ENCODE measurements at places on chromosomes 16 and 17.

GRCh38 chr16:84150926-84151325 is 5.8 kb downstream of the DNAAF1 start:
- DNase-seq = no peak

DNA sequence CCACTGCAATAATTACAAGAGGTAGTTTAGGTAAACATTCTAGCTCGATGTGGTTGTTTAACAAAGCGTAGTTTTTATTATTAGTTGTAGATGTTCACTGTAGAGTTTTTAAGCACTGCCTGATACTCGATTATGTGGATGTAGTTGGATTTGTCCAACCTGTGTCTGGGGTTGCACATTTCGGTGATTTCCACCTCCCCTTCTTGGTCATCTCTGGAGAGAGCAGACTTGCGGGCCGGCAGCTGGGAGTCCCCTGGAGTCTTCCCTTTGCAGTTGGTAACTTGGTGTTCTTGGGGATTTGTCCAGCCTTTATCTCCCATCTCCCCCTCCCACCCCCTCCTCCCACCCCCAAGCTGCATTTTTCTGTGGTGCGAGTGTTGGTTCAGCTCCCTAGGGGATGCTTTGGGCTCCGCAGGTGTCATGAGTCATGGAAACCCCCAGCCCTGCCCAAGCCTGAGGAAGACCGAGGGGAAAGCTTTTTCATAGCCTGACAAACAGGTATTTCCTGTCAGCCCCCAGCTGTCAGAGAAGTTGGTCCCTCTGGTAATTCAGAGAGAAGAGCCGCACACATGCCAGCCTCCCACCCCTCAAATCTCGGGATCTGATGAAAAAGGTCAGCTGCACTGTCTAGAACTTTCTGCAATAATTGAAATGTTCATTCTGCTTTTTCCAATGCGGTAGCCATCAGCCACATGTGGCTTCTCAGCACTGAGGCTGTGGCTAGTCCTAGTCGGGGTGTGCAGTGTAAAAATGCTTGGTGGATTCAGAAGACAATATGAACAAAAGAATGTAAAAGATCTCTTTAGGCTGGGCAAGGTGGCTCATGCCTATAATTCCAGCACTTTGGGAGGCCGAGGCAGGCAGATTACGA is 50.3 kb downstream of the KSR1 start:
- DNase-seq = no peak

- DNase-seq = no peak
These were observed 7.4 kb downstream of the CDC42EP4 start for GRCh38 chr17:73304438-73304837.

DNA sequence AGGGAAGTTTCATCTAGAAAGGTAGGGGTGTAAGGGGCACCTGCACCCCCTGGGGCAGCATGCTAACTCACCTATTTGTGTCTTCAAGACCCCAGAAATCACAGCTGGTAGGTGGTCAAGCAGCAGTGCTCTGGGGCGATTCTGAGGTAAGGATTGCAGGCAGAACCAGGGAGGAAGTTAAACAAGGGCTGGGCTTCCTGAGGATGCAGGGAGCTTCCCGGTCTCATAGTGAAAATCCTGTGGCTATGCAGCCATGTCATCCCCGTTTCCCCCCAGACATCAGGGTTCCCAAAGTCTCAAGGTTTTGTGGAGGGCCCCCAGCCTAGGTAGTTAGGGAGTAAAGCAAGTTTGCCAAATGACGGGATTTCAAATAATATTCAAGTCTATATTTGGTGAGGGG is 78.5 kb downstream of the C16orf78 start:
- DNase-seq = no peak

DNA sequence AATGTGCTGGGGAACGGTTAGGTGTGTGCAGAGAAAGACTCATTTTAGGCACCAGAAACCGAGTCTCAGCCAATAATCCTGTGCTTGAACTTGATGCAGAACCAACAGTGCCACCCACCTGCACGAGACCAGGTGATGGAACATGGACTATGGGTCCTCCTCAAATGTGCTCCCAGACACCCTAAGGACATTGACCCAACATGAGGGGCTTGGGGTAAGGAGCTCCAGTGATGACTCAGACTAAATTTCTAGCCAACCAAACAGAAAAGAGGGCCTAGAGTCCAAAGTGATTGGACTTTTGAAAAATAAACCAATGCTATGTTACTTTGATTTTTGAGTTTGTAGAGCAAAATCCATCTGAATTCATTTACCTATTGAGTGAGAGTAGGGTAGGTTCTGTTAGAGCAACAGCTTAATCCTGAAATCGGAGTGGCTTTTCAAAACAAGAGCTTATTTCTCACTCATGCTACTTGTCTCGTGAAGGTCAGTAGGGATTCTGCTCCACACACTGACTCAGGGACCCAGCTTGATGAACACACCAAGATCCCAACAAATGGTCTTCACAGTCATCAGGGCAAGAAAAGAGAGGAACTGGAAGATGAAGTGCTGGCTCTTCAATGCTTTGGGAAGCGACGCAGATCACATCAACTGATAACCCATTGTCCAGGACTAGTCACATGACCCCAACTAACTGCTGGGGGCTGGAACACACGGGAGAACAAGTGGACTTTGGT is 21.8 kb downstream of the FAM20A start:
- no peak for DNase-seq

DNA sequence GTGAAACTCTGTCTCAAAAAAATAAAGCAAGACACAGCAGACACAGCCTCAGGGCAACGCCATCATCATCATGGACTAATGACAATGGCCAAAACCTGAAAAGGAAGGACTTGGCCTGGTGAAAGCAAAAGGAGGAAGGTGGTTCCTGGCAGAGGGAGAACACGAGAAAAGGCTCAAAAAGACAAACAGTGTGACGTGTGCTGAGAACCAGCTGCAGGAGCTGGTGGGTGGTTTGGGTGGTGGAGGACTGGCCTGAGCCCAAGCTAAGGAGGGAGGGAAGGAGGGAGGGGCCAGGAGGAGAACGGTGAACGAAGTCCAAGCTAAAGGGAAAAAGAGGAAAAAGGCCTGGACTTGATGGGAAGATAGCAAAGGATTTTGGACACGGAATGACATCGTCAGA is 85.1 kb downstream of the SLC39A11 start:
- DNase-seq = no peak

- DNase-seq = no peak
These were observed 2.2 kb upstream of the CLCN7 start for GRCh38 chr16:1477033-1477432.

- no peak for DNase-seq
These were observed 43.7 kb downstream of the TMEM132E start for GRCh38 chr17:34622862-34623623.

- no peak for DNase-seq
These were observed 139.5 kb downstream of the CYLD start for GRCh38 chr16:50881331-50881830.

- DNase-seq = no peak
These were observed 746 bp upstream of the POLG2 start for GRCh38 chr17:64497565-64498035.

DNA sequence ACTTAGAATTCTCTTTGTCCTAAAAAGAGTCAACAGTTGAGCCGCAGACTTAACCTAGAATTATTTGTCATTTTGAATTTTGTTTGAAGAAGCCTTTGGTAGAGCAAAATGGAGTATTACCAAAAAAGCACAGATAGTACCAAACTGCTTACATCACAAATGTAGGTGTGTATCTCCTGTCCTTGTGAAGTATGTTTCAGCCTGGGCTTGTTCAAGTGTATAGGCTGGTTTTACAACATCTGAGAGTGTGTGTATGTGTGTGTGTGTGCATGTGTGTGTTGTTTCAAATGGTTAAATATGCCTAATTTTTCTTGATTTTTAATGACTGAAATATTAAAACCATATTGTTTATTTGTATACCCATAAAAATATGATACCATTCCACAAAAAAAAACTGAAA is 188.7 kb upstream of the AXIN2 start:
- DNase-seq = no peak

DNA sequence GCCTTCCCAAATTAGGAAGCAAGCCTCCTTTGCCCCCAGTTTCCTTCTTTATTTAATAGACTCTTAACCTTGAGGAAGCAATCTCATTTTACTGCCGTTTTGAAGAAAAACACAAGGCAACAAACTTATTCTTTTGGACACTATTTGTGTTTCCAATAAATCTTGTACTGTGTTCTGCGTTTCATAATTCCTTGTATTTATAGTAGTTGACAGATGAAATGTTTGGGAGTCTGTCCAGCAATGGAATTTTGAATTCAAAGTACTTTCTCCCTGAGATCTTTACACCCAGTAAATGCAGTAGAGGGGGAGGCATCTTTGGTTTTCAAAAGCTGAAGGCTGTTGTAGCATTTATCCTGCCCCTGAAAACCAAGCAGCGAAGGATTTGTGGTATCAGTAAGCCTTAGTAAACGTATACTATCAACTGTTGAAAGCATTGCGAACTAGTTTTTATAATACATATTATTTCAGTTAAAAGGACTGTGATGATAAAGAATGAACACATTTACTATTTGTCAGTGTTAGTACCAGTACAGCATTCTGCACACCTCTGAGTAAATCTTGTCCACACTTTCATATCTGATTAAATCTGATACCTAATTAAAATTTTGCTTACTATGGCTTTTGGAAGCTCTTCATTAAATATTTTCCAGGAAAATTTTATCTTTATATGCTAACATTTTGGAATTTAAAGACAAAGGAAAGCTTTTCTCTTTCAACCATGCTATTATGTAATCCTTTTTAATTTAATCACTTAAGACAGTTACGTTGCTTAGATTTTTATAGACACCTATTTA is 83.1 kb downstream of the TNRC6C start:
- no peak for DNase-seq

GRCh38 chr16:55149622-55150021 is 174.4 kb upstream of the IRX6 start:
- no peak for DNase-seq

- DNase-seq = no peak
These were observed 596.0 kb upstream of the CDH11 start for GRCh38 chr16:65717846-65718245.

DNA sequence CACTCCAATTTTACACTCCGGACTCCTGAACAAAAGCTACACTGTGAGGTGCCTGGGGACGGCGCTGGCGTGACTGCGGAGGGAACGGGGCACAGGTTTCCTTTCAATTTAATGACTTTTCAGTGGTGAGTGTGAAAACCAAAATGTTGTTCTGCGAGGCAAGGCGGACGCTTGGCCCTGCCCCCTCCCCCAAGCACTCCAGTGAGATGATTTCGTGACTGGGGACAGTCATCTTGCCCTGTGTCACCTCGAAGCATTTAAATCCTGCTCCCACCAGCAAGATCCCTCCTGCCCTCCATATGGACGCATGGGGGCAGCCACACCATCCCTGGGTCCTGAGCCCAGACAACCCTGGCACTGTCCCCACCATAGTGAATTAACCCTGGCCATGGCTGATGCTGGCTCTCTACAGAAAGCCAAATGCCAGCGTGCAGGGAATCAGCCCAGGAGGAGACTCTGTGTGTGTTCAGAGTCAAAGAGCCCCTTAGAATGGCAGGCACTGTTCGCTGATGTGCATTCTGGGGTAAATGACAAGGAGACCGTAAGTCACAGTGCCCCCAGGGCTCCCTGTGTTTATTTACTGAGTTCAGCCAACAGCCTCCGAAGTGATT is 41.0 kb downstream of the C16orf95 start:
- DNase-seq = no peak

DNA sequence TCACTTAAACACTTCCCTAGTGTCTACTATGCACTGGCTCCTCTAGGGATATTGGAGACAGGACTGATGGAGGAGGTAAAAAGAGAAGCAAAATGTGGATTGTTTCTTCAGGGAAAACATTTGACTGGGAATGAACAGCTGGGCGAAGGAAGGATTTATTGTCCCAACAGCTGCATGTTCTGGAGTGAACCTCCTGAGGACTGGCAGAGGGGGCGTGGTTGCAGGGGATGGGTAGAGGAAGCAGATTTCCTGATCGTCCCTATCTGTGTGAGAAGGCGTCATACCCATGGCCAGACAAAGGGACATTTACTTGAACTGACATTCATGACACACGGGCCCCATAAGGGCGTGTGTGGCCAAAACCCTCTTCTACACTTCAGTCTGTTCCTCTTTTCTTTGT is 321.5 kb downstream of the MAP2K4 start:
- no peak for DNase-seq

DNA sequence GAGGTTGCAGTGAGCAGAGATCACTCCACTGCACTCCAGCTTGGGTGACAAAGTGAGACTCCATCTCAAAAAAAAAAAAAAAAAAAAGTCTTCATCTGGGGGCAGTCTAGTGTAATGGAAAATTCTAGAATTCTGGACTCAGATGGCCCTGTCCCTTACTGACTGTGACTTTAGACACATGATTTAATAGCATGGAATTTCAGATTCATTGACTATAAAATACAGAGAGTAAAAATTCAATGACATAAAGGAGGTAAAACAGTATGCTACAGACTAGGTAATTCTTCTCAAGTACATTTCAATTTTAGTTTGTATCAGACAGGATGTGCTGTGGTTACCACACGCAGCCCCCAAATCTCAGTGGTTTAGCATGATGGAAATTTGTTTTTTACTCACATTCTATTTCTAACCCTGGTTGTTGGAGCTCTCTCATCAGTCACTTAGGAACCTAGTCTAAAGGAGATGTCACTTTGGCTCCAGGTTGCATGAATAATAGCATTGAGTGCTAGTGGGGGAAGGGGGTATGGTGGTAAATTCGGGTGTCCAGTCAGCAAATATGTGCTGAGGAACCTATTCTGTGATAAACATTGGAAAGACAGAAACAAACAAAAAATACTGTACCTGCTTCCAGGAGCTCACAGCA is 444.0 kb downstream of the XYLT1 start:
- peak; percentile 30 for DNase-seq

DNA sequence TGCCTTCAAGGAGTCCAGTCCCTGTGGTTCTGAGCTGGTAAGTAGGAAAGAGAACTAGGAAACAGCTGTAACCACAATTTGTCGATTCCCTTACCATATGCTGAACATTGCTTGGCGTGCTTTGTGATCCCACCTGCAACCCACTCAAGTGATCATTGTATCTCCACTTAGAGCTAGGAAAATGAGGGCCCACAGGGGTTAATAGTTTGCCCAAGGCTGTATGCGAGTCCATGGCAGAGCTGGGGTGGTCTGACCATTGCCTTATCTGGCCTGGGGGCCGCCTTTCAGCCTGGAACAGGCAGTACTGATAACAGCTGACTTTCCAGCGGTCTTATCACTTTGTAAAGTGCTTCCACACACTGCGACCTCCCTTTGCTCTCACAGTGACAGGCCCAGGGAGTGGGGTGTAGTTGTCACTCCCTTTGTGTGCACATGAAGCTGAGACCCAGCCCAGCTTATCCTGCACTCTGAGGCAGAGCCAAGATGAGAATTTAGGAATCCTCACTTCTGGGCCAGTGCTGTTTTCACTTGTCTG is 9.8 kb downstream of the MYL4 start:
- DNase-seq = no peak

- no peak for DNase-seq
These were observed 79.5 kb downstream of the CA4 start for GRCh38 chr17:60229188-60229802.

Measured in CD8-positive, alpha-beta T cell (primary cell).